ENCODE measurements at places on chromosomes 2 and 18.

- DNase-seq: peak; percentile 94
These were observed 117.6 kb downstream of the POLE4 start for GRCh38 chr2:75076088-75076487.

DNA sequence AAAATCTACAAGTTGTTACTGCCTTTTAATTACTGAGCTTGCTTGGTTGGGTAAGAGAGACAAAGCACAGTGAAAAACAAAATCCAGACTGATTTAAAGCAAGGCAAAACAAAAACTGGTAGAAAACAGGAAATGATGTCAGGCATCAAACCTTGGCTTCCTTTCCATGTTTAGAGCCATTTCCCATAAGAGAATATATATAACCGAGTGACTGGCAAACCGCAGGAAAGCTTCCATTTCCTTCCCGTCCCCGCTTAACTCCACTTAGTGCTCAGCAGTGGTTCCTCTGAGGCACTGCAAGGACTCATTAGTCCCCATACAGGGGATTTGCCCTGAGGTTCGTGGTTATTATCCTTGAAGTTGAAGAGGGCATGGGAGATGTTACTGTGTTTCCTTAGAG, 446.3 kb downstream of the LPIN1 start:
- DNase-seq: no peak

GRCh38 chr2:240819858-240820606, at the start of gene KIF1A:
Gene KIF1A, minus strand, starts transcription at chr2:240820219. Its CDS starts 22,467 bp downstream, at chr2:240797752.
- DNase-seq: peak; percentile 64

DNA sequence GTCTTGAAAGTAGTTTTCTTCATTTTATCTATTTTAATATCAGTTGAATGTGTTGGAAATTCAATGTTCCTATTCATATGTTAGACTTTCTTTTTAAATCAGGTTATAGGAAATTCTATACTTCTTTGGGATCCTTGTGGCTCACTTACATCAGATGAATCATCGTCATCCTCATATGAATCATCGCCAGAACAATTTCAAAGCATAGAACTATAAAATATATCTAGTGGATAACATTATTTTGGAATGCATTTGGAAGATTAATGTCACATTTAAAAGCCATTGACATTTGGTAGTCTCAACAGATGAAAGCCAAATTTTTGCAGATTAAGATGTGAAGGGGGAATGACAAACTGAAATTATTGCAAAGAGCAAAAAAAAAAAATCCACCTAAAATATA, 94.1 kb downstream of the FAM161A start:
- no peak for DNase-seq

DNA sequence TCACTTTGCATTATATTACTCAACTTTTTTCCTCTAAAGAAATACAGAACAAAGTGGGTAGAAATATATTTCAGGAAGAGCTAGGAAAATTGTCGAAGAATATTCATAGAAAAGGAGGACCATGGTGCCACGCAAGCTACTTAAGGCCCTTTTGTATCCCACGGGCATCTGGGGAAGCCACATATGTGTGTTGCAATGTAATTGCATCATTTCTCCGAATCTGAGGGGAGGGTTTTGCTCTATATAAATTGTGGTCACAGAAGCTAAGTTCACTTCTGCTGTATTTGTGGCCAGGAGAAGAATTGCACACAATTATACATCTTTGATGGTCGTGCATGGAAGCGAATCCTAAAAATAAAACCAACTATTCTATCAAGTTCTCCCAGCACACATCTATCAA, 360.3 kb downstream of the IRS1 start:
- no peak for DNase-seq

- no peak for DNase-seq
These were observed 899 bp downstream of the RAX start for GRCh38 chr18:59272221-59272888.

DNA sequence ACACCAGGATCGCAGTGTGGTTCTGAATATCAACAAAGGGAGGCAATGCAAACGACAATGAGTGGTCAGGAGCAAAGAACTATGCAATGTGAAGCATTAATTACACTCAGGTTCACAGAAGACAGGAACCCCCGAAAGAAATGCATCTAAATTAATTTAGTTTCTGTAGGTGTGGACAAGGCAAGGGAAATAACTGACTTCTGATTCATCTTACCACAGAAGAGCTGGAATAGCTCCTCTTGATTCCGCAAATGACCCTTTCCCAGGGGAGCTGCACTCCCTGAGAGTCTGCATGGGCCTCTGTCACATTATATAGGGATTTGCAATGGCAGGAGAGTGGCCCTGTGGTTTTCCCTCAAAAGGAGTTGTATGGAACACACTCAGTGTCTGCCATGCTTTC, 263.9 kb upstream of the APCDD1 start:
- DNase-seq: no peak

- DNase-seq: no peak
These were observed 273.7 kb upstream of the KLHL29 start for GRCh38 chr2:23111263-23111662.

DNA sequence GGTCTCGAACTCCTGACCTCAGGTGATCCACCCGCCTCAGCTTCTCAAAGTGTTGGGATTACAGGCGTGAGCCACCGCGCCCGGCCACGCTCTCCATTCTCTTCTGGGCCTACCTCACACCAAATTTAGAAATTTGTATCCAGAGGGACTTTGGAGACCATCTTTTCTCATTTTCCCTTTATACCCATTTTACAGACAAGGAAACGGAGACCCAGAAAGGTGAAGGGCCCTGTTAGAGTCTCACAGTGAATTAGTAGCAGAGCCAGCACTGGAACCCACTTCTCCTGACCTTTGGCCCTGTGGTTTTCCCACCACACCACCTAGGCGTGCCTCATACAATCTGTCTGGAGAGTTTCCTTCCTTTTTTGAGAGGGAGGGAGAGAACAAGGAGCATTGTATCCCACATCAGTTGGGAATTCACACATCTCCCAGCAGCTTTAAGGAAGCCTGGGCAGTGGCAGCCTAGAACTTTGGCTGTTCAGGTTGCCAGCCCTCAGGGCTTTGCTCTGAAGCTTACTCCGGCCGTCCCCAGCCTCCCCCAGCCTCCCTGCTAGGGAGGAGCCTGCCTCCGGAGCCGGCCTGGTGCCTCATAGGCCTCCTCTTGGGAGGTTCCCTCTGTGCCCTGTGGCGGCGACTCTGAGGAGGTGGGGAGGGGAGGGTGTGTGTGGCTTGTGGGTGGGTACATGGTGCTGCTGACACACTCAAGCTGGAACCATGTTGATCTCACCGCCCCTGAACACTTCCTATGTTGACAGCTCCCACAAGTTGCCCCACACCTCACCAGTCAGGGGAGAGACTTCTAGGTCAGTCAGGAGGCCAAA, 13.8 kb downstream of the FOSL2 start:
- no peak for DNase-seq

Measured in NCI-H1436 treated with DMSO at 0.1 percent for 48 hours (cell line).